Gastroesophageal sphincter (tissue), 4 donors: ENCODE measurements at places on chromosomes 3 and 15. TPM values are rescaled to one million over a fixed set of nuclear protein-coding genes. Genes with fewer than 3 reads are reported as not detected.
A peak's percentile ranks its signal among the peaks of the same experiment; 100 is the strongest.

- ATAC-seq = no peak
These were observed 15.3 kb upstream of the ROPN1 start for GRCh38 chr3:124007186-124007585.

DNA sequence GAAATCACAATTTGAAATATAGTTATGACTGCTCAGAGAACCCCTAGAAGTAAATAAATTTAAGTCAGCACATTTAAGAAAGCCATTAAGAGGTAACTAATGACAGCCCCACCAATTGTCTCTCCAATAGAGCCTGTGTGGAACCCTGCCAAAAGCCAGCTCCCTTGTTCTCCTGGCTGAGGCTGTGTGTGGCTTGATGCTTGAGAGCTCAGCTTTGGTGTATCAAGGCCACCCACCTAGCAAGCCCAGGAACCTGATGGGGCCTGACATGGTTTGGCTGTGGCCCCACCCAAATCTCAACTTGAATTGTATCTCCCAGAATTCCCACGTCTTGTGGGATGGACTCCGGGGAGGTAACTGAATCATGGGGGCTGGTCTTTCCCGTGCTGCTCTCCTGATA, 106.9 kb downstream of the LRRN1 start:
- no peak for ATAC-seq

GRCh38 chr3:140682586-140682985, 4.7 kb downstream of the TRIM42 start:
- ATAC-seq = peak; percentile 10

DNA sequence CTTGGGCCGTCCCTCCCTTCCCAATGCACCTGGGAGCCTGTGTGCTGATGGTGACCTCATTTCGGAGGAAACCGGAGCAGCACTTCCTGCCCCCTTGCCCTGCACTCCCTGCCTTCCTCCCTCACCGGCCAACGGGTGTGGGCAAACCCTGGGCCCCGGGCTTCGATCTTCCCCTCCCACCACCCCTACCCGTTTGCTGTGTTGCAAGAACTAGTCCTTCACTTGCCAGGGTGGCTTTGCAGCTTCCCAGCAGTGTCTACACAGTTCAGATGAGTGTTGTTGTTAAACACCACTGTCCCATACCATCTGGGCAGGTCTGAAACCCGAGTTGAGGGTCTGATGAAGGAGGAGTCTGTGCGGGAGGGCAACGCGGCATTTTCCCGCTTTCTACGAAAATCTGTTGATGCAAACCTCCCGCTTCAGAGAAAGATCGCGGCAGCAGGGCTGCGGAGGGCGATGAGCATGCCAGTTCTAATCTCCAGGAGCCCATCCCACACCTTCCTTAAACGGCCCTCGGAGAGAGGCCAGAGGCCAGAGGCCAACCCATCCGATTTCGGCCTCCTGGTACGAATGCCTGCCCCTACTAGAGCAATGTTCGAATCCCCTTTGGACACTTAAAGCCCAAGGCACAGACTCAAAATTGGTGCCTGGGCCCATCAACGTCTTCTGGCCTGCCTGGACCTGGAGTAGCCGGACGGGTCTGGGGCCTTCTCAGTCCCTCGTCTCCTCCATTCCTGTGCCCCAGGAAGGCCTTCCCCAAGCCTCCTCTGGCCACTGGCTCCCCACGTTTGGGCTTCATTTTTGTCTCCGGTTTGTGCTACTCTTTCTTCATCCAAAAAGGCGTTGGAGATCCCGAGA, 35.7 kb upstream of the POLG start:
- no peak for ATAC-seq

The TNFSF10 gene
- 21.5 TPM for total RNA-seq

DNA sequence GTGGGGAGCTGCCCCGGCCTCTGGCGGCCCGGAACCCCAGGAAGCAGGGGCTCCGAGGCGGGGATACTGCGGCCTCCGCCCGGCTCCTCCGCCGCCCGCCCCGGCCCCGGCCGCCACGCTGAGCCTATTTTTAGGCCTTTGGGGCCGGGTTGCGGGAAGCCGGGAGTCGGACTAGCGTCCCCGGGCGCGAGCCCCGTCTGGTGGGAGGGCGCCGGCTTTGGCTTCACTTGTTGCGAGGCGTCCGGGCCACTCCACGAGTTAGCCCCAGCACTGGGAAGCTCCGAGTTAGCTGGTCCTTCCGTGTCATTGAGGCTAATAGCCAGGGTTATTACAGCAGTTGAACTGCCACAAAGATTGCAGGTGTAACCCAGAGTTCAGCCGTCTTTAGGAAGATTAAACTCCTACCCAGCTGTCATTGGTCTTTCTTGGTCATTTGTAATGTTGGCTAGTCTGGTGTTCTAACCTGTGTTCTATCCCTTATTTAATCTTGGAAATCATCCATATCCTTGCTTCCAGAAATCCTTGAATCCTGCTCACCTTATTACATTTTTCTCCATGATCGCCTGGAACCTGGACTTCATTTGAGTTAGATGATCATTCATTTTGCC, 791 bp downstream of the GYG1 start:
- ATAC-seq = peak; percentile 50

The ALS2CL gene
- total RNA-seq = 4.8 TPM

The IGDCC3 gene
- 0.13 TPM for total RNA-seq

The P2RY12 gene
- total RNA-seq = 6.6 TPM

DNA sequence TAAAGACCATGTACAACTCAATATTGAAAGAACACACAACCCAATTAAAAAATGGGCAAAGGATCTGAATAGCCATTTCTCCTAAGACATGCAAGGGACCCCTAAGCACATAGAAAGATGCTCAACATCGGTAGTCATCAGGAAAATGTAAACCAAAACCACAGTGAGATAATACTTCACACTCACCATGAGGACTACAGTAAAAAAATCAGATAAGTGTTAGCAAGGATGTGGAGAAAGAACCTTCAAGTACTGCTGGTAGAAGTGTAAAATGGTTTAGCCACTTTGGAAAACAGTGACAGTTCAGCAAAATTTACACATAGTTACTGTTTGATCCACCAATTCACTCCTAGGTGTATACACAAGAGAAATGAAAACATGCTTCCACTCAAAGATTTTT, 30.1 kb upstream of the XIRP1 start:
- ATAC-seq = no peak

The PLA2G4D gene
- total RNA-seq = not detected

GRCh38 chr3:142224482-142225072, 808 bp downstream of the GK5 start:
- no peak for ATAC-seq

DNA sequence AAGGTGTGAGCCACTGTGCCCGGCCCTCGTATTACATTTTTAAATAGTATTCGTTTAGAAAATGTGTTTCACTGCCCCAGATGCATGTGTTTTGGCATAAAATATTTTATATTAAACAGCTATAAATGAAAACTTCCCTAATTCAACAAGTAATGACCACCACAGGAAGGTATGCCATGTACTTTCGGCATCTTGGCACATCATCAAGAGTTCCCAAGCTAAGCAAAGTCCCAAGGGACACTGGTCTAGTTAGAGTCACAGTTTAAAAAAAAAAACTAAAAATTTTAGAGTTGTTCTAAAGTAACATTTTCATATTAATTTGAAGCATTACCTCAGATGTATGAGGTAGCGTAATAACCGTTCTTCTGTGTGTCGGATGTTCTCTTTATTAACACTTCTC, 15.6 kb upstream of the ARPP19 start:
- ATAC-seq = no peak

DNA sequence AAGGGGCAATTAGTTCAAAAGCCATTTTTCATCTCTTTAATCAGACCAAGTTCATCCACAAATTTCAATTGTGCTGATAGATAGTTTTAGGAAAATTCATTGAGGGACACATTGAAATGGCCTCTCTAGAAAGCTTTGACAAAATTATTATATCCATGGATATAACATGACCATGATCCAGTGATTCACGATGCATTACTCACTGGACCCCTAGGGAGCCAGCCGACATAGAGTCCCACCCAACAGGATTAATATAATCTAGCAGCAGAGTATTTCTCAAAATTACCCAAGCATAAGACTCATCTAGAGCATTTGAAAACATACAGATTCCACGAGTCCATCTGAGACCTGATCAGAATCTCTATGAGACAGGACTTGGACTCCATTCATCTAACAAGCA, 100.3 kb downstream of the FRMD5 start:
- ATAC-seq = no peak

The GHSR gene
- total RNA-seq = not detected

DNA sequence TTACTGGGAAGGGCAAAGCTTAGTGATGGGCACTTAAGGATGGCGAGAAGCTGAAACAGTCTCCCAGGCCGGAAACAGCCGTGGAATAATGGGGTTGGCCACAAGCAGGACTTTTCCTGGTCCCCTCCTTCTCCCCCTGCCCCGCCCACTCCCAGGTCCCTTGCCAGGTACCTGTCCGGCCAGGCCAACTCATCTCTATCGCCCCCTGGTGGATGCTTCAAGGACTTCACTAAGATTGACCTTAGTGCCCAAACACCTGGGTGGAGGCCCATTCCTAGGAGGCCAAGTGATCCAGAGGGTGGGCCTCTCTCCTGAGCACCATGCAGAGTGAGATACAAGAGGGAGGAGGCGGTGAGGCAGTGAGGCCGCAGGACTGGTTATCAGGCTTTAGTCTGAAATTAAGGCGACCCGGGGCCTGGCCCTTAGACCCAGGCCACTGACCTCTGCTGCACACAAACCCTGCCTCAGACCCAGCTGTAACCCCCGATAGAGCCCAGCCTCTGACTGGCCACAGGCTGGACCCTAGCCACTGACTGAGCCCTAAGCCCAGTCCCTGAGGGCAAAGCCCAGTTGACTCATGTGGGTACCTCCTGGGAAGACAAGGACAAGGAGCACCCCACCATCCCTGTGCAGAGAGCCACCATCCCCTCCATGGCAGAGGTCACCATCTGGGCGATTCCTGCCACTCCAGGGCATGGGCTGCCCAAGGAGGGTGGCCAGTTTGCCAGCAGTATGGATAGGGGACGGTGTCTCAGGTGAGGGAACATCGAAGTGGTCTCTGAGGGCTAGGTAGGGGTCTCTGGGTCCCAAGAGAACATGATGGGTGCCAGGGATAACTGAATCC, 37.6 kb downstream of the VIPR1 start:
- no peak for ATAC-seq

The CHST2 gene
- 8.5 TPM for total RNA-seq

DNA sequence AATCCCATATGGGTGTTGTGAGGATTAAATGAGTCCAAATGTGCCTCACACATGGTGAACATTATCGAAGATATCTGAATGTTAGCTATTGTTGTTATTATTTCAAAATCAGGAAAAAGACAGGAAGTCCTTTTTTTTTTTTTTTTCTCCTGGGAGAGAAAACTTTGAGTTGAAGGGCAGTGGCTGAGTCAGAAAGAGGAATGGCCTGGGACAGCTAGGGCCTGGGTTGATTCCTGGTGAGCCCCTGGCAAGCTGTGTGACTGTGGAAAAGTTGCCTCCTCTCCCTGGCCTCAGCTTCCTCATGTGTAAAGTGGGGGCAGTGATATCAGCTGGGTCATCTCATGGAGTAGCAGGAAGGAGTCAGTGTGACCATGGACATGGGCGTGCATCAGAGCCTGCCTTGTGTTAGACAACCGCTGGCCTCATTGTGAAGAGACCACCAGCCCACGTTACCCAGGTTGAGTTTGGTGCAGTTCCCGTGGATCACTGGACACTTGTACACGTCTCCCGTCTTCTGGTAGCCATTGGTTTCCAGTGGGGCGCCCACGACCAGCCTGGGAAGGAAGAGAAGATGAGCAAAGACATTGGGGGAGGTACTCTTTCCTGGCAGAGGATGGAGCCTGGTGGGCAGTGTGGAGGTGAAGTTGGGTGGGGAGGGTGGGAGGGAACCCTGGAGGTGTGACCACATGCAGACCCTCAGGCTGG, 63.1 kb downstream of the ITGA11 start:
- ATAC-seq = no peak

The ZNF385D gene
- total RNA-seq = 8.1 TPM

GRCh38 chr3:132995971-132996370, 42.2 kb upstream of the TMEM108 start:
- ATAC-seq = no peak

The NME9 gene
- total RNA-seq = 0.54 TPM

The MEIS2 gene
- 85.6 TPM for total RNA-seq
